ENCODE measurements at places on chromosomes 11 and 22.
A peak's percentile ranks its signal among the peaks of the same experiment; 100 is the strongest.

GRCh38 chr11:67312187-67313021 is 9.1 kb downstream of the SSH3 start:
- H3K4me1 ChIP-seq = peaks cover 4% of the 10 kb centered on the region
- H3K4me3 ChIP-seq = no peak overlapping the region
- peak; percentile 37 for DNase-seq
- no peaks in the 10 kb centered on the region for H3K27me3 ChIP-seq
- H3K36me3 ChIP-seq = no peaks in the 10 kb centered on the region

DNA sequence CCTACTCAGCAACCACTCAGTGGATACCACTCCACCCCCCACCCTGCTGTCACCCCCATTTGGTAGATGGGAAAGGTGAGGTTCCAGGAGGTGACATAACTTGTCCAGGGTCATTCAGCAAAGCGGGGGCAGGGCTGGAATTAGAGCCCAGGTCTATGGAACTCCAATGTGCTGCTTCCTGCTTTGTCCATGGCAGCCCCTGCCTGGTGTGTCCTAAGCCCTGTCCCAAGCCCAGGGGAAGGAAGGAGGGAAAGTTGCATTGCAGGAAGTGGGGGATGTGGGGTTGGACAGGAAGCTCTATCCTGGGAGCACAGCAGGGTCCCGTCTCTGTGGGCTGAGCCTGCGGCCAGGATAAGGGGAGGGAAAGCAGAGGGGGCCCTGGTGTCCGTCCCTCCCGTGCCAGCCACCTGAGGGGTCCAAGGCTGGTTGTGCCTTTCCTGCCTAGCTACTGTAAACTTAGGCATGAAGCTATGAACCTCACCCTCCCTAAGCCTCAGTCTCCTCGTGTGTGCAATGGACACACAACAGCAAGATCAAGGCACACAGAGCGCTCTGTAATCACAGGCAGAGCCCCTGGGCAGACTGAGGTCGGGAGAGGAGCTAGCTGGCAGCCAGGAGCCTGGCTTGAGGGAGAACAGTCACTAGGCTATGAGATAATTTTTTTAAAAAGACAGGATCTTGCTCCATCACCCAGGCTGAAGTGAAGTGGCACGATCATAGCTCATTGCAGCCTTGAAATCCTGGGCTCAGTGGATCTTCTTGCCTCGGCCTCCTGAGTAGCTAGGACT is 12.9 kb downstream of the GAL3ST1 start:
- H3K4me3 ChIP-seq = no peak overlapping the region
- H3K27me3 ChIP-seq = no peaks in the 10 kb centered on the region
- no peak overlapping the region for H3K27ac ChIP-seq
- H3K36me3 ChIP-seq = no peaks in the 10 kb centered on the region
- no peak for DNase-seq

- H3K4me3 ChIP-seq = no peak overlapping the region
- no peak for DNase-seq
- no peaks in the 10 kb centered on the region for H3K36me3 ChIP-seq
- no peaks in the 10 kb centered on the region for H3K4me1 ChIP-seq
Measured at GRCh38 chr11:102886999-102887398, 12.2 kb upstream of the MMP12 start.

DNA sequence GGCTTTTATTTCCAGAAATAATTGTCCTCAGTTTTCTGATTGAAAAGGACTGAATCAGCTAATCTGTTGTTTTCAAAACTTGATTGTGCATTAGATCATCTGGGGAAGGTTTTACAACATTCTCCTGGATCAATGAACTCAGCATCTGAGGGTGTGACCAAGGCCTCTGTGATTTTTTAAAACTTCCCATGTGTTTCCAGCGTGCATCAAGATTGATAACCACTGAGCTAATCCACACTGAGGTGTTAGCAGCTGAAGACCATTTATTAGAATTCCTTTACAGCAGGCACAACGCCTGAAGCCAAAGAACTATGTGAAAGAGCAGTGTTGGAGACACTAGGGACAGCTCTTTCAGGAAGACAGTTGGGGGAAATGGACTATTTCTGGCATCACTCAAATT is 10.2 kb downstream of the VSTM5 start:
- DNase-seq = no peak
- no peak overlapping the region for H3K4me3 ChIP-seq
- no peaks in the 10 kb centered on the region for H3K27me3 ChIP-seq
- no peaks in the 10 kb centered on the region for H3K4me1 ChIP-seq
- H3K36me3 ChIP-seq = no peaks in the 10 kb centered on the region
- H3K27ac ChIP-seq = no peak overlapping the region

DNA sequence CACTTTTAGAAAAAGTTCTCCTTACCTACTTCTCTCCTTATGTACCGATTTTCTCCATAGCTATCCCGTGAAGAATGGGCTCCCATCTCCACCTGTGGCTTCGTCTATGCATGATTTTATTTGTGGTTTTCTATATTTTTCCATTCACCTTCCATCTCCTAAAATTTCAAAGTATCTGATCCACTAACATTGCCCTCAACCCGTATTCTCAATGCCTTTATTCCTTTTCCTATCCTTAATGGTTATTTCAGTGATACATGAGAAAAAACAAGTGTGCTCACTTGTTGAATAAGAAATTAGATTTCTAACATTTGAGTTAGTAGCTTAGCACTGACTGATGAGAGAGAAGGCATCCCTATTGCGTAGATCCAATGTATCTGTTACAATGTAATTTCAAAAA is 16.9 kb downstream of the CYP2R1 start:
- H3K4me3 ChIP-seq = no peak overlapping the region
- H3K27ac ChIP-seq = no peak overlapping the region
- no peaks in the 10 kb centered on the region for H3K36me3 ChIP-seq
- DNase-seq = no peak
- no peaks in the 10 kb centered on the region for H3K27me3 ChIP-seq

DNA sequence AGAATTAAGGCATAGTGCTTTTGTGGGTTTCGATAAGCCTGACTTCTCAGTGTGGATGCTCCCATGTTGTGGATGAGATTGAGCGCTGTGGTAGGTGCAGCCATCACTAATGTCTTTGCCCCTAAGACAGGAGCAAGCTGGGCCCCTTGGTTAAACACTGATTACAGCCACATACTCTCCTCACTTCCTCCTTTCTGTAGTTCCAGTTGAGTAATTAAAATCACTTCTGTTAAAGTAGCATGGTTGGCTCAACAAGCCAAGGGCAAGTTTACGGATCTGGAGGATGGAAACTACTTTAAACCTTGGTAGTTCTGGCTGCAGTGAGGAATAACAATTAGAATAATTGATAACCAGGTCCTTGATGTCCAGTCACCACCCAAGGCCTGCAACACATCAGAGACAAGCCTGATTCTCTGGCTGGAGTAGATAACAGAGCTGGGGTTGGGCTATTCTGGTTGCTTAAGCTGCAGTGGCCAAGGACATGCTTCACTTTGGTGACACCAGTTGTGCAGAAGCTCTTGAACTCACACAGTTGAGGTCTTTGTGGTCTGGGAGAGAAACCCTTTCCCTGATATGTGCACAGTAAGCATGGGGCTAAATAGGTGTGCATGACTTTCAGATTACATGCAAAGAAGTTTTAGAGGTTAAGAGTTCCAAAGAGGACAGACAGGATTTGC is 81.3 kb downstream of the KIRREL3 start:
- H3K4me1 ChIP-seq = no peaks in the 10 kb centered on the region
- H3K27me3 ChIP-seq = no peaks in the 10 kb centered on the region
- DNase-seq = no peak
- H3K36me3 ChIP-seq = no peaks in the 10 kb centered on the region
- no peak overlapping the region for H3K4me3 ChIP-seq

DNA sequence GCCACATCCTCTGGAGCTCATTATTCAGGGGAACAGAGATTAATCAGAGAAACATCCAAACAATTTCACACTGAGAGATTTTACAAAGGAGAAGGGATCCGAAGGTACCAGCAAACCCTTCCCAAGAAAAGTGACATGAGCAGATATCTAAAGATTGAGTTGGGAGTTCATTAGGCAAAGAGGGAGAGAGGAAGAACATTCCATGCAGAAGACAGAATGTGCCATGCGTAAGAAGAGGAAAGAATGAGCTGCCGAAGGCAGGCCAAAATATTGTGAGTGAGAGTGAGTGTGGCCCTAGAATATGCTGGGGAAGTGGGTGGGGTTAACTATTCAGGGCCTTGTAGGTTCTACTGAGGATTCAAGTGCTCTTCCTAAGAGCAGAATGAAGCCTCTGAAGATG is 50.0 kb upstream of the LYVE1 start:
- H3K4me1 ChIP-seq = peaks cover 14% of the 10 kb centered on the region
- peak overlapping the region; percentile 37 for H3K27ac ChIP-seq
- H3K4me3 ChIP-seq = no peak overlapping the region
- no peaks in the 10 kb centered on the region for H3K27me3 ChIP-seq
- H3K36me3 ChIP-seq = no peaks in the 10 kb centered on the region
- DNase-seq = no peak

GRCh38 chr11:97506076-97506759 is 1116.4 kb downstream of the JRKL start:
- no peaks in the 10 kb centered on the region for H3K27me3 ChIP-seq
- H3K36me3 ChIP-seq = no peaks in the 10 kb centered on the region
- no peak for DNase-seq
- no peak overlapping the region for H3K4me3 ChIP-seq
- no peak overlapping the region for H3K27ac ChIP-seq

DNA sequence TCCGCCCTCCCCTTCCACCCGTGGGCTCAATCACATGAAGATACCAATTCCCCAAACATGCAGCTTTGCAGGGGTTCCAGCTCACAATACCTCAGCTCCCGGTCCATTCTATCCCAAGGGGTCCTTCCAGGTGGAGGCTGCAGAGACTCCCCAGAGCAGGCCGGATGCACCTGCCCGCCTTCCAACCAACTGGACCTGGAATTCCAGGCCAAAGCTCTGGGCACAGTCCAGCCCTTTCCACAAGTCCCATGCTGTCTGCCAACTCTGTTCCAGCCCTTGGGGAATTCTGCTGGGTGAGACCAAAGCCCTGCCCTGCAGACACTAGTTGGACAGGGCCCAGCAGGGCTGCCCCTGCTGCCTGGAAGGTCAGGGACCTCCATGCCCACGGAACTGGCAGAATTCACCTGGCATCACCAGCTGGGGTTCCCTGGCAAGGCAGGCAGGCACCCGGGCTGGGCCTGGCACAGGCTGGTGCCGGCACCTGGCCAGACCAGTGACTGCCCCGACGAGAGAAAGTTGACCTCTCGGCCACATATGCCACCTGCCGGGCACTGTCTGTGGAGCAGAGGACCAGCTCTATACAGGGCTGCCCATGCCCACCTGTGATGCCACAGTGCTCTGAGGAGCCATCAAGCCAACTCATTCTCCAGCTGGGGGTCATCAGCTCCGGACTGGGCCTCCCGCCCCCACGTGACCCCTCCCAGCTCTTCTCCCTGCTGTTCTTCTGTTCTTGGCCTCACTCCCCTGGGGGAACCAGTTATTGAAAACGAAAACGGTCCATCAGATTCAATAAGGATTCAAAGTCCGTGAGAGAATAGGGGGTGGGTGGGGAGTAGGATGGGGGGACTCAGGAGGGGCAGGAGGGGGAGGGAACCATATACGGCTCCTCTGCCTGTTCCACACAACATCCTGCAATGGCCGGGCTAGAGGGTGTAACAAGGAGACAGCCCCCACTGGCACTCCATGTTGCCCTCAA is 4.7 kb downstream of the SYT7 start:
- H3K4me3 ChIP-seq = no peak overlapping the region
- no peaks in the 10 kb centered on the region for H3K27me3 ChIP-seq
- peaks cover 6% of the 10 kb centered on the region for H3K4me1 ChIP-seq
- no peak for DNase-seq

DNA sequence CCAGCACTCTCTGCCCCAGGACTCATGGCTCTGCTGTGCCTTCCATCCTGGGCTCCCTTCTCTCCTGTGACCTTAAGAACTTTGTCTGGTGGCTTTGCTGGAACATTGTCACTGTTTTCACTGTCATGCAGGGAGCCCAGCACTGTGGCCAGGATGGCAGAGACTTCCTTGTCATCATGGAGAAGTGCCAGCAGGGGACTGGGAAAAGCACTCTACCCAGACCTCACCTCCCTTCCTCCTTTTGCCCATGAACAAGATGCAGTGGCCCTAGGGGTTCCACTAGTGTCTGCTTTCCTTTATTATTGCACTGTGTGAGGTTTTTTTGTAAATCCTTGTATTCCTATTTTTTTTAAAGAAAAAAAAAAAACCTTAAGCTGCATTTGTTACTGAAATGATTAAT is 2.9 kb upstream of the TTC36 start:
- H3K27ac ChIP-seq = no peak overlapping the region
- peaks cover 10% of the 10 kb centered on the region for H3K4me1 ChIP-seq
- H3K27me3 ChIP-seq = no peaks in the 10 kb centered on the region
- H3K36me3 ChIP-seq = no peaks in the 10 kb centered on the region
- no peak overlapping the region for H3K4me3 ChIP-seq

DNA sequence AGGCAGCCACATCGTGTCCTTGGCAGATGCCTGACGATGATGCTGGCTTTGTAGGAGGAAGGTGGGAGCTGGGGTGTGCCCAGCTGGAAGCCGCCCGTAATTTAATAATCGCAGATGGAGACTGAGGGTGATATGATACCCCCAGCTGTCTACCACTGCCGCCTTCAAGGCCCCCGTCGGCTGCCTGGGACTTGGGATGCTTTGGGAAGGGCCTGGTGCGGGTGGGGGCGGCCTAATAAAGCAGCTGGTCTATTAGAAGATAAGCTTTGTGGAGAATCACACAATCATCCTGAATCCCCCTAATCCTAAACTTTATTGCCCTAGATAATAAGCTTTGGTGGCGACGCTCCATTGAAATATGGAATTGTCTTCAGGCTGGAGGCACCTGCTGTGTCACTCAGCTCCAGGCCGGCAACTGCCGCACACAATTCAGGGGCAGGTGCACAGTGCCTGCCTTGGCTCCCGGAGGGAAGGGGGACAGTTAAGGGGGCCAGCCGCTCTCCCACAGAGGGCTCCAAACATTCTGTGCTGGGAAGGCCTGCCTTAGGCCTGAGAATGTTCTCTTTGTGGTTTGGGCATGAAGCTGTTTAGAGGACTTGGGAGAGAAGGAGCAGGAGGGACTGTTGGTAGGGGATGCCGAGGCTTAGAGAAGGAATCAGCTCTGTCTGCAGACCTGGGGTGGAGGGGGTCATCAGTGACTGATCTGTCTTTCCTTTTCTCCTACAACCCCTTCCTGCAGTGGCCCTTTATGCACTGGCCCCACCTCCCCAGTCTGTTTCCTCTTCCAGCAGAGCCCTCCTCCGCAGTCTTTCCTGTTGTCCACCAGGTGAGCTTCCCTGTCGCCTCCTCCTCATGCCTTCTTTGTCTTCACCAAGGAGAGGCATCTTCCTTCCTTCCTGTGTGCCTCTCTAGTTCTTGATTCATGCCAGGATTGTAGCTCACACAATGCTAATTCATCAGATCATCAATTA is 65.3 kb downstream of the ARL14EP start:
- H3K27ac ChIP-seq = no peak overlapping the region
- no peaks in the 10 kb centered on the region for H3K36me3 ChIP-seq
- no peaks in the 10 kb centered on the region for H3K27me3 ChIP-seq
- peaks cover 15% of the 10 kb centered on the region for H3K4me1 ChIP-seq

GRCh38 chr22:25085930-25086901 is 113.4 kb upstream of the CRYBB3 start:
- no peaks in the 10 kb centered on the region for H3K27me3 ChIP-seq
- H3K36me3 ChIP-seq = no peaks in the 10 kb centered on the region
